ENCODE measurements at places on chromosomes 5 and 9.

- no peak for DNase-seq
These were observed 1183.0 kb downstream of the MAT2B start for GRCh38 chr5:164688437-164688836.

GRCh38 chr9:7121664-7122063 is 363.9 kb downstream of the KDM4C start:
- no peak for DNase-seq

DNA sequence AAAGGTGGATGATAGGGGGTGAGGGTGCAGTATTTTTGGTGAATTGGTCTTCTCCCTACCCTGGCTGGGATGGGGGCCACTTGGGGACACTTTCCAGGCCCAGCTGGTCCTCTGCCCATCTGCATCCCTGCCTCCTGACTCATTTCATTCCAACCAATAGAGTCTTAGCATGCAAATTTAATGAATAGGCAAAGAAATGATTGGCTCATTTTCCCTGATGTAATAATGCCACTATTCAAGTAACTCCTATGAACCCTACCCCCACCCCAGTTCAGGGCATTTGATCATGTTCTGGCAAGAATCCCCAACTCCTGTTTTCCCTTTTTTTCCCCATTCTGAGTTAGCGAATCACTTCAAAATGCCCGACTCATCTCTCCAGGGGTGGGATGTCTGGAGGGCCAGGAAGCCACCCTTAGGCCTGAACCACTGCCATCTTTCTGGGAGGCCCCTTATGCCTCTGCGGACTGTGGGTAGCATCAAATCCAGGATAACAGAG is 56.7 kb downstream of the PCDH1 start:
- DNase-seq = no peak

DNA sequence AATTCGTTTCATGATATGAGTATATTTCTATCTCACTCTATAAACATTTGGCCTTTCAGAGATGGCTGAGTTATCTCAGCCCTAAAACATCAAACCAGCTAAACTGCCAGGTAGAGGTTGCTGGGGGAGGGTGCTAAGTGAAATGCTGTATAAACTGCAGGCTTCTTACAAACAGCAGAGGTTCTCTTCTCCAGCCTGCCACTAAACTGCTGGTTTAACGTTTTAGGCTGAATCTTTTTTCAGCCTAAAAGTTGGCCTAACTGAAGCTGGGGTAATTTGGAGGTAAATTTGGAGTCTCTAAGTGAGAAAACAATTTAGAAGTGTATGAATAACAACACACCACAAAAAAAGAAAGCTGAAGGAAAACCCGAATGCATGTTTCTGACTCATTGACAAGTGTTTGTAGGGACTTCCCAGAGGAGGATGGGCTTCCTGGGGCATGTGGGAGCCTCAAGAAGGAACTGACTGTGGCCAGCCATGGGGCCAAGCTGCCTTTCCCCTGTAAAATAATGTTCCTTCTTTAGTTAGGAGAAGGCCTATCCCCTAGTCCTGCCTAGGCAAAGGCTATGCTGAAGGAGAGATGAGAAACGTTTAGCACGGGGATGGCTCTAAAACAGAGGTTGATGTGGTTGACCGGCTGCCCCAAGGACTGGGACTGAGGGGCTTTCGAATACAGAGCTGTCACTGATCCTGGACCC is 44.3 kb downstream of the SLC28A3 start:
- peak; percentile 79 for DNase-seq

GRCh38 chr9:108445431-108446071 is 410.2 kb downstream of the ACTL7B start:
- DNase-seq = no peak

- no peak for DNase-seq
These were observed 151.1 kb upstream of the TAS2R1 start for GRCh38 chr5:9781275-9781674.

DNA sequence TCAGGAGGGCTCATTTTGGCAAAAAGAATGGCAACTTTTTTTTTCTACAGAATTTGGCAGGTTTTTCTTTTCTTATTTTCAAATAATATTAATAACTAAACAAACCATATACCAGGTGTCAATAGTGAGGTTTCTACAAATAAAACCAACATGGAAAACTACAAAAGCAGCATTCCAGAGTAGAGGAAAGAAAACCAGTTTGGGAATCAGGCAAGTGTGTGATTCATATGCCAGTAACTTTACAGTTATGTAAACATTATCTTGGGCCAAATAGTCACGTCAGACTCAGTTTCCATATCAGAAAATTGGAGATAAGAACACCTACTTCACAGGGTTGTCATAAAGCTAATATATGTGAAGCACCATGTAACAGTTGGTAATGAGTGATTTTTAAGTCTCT is 51.7 kb downstream of the FBXW11 start:
- DNase-seq = no peak

DNA sequence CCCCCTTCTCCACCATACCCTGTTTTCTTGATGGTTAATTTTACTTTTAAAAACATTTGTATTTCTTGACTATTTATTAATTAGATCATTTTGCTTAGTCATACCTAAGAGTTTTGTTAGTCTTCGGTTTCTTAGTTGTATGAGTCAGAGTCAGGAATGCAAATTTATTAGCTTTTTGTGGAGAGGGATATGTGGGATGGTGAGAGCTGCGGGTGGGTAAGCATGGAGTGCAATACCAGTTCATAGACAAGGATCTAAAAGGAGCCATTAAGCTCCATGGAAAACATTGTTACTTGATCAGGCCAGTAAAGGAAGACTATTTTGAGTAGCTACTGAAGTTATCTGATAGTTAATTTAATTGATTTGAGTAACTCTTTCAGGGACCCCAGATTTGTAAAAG is 77.5 kb downstream of the ZSWIM6 start:
- no peak for DNase-seq

DNA sequence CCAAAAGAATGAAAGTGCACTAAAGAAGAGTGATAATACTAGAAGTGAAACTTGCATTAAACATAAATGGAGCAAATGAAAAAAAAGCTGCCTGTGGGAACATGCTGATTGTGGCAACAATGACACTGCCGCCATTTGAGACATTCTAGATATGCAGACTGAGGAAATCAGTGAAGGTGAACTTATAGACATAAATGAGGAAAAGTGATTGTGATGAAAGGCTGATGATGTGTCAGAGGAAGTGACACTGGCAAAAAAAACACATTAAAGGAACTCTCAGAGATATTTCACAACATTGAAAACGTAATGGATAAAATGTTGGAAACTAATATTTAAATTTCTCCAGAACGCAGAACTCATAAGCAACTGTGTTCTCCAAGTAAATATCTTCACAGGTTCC is 1.2 kb downstream of the ERCC8 start:
- no peak for DNase-seq

- DNase-seq = peak; percentile 73
These were observed 17.5 kb downstream of the WHRN start for GRCh38 chr9:114487607-114488300.

- no peak for DNase-seq
These were observed 5.6 kb downstream of the P4HA2 start for GRCh38 chr5:132221781-132222648.

DNA sequence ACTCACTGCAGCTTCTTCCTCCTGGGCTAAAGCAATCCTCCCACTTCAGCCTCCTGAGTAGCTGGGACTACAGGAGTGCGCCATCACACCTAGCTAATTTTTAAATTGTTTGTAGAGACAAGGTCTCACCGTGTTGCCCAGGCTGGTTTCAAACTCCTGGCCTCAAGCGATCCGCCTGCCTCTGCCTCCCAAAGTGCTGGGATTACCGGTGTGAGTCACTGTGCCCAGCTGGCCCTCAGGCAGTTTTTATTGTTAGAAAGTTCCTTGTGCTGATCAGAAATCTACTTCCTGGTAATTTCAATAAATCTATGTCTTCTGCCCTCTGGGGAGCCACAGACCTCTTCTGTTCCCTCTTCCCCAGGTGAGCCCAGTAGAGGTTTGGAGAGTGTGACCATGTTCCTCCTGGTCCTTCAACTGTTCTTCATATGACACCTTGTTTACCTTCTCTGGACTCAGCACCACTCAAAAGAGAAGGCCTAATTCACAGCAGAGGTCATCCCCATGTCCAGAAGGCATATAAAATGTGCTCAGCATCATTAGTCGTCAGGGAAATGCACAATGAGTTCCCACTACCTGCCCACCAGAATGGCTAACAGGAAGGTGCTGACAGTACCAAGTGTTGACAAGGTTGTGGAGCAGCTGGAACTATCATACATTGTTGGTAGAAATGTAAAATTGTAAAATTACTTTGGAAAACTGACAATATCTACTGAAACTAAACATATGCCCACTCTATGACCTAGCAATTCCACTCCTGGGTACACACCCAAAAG is 10.4 kb downstream of the TMOD1 start:
- no peak for DNase-seq

DNA sequence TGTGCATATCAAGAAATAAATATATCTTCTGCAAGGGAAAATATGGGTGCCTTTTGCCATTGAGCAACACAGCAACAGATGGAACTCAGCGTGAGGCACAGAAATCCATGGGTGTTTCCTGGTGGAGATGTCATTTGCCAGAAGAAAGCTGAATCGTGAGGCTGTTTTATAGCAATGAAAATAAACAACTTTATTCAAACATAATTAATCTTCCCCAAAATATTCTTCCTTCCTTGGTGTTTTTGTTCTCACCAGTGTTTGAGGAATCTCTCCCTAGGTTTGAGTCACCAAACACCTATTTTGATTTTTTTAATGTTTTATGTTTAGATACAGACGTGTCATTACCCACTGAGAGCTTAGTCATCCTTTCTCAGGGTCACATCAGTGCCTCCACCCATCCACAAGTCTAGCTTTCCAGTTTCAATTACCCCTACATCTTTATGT is 65.8 kb upstream of the PAPPA start:
- no peak for DNase-seq

DNA sequence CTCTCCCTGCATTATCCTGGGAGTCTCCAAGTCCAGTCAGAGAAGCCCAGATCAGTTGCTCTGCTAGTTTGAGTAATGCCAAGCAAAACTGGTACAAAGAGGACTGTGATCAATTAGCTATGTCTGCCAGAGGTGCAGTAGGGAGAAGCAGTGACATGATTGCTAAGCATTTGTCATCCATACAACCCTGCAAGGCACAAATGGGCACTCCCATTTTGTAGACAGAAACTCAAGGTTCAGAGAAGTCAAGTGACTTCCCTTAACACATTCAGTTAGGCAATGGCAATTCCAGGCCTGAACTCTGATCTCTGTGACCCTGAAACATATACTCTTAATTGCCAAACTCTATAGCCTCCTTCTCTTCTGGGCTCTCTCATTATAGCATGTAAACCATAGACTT is 34.0 kb downstream of the NDST1 start:
- no peak for DNase-seq

GRCh38 chr9:13621872-13622564 is 342.5 kb upstream of the MPDZ start:
- DNase-seq = no peak

- no peak for DNase-seq
These were observed 4.0 kb upstream of the FCHO2 start for GRCh38 chr5:72951671-72952468.

GRCh38 chr9:133658442-133659431 is 22.6 kb downstream of the DBH start:
- DNase-seq = peak; percentile 29

GRCh38 chr5:157575381-157576020 is at the start of gene ADAM19:
Gene ADAM19 (minus strand): TSS chr5:157575775. CDS start chr5:157575696, 79 bp downstream.
- peak; percentile 33 for DNase-seq

DNA sequence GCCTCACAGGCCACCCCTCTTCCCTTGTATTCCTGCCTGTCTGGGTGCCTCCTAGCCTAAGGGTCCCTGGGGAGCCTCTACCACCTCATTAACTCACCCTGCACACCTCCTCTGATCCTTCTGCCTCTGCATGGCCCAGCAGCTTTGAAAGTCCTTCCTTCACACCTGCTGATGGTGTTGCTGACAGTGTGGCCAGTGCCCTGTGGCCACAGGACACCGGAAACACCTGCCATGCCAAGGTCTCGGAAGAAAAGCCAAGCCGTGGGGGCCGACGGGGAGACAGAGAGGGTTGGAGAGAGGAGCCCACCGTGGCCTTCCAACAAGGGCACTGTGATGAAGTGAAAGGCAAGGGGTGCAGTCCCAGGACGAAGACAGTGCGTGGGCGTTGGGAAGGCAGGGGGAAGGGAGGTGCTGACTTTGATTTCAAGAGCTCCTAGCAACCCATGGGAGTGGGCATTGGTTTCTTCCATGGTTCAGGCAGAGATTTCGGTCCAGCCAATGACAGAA is 4.1 kb downstream of the BTNL9 start:
- DNase-seq = no peak

- DNase-seq = no peak
These were observed 106.3 kb upstream of the SNX2 start for GRCh38 chr5:122668552-122668951.

Measured in activated CD8-positive, alpha-beta T cell treated with anti-CD3 and anti-CD28 coated beads for 36 hours (primary cell).